Kidney tubule cell (primary cell): ENCODE measurements at places on chromosomes 1 and 21.

- DNase-seq = no peak
Observed at GRCh38 chr1:183089025-183089639, 65.9 kb downstream of the LAMC1 start.

DNA sequence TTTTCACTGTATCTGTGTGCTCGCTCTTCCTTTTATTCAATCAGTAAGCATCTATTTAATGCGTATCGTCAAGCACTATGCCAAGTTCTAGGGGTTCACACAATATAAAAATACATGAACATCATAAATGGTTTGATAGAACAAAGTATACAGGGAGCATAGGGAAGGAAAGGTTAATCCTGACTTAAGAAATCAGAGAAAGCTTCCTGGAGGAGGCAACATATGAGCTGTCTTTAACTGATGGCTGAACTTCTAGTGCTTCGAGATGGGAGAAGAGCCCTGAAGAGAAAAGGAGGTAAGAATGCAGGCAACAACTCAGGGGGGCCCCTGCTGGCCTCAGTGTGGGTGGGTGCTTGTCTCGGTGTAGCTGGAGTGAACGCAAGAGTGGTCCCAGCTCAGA lies 63.6 kb upstream of the GALNT2 start:
- DNase-seq = no peak

- DNase-seq = no peak
Observed at GRCh38 chr1:168141871-168142385, 5.2 kb upstream of the GPR161 start.

DNA sequence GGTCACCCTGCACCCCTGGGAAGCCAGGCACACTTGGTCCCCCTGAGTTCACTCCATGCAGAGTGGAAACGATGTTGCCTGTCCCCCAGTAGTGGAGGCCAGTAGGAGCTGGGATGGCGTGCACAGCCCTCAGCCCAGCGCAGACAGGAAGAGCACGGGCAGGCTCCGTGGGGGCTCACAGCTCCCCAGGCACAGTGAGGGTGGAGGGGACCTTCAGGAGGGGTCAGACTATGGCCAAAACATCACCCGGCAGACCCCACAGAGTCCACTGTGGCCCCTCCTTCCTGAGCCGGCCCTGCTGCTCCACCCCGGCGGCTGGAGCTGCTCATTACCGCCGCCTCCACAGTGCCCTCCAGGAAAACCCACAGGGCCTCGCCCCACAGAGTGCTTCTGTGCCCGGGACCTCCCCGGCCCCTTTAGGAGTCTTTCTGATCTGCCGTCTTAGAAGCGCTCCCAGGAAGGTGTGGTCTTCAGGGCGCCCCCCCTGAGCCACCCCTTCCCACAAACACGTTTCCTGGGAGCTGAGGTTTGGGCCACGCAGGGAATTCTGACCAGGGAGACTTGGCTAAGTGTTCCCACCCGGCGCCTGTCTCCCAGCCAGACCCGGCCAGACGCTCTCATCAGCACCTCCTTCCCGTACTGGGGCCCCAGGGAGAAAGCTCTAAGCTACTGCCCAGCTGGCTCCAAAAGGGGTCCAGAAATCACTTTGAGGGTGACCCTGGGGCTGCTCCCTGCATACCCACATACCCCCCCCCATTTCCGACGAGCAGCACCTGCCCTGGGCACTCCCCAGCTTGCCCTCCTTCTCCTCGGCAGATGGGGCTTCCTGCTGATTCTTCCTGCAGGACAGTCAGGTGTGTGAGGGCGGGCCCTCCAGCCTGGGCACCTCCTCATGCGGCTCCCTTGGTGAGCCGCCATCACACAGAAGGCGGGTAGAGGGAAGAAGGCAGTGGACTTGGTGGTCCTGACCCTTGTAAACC lies 38.8 kb downstream of the RIPK4 start:
- DNase-seq = no peak

DNA sequence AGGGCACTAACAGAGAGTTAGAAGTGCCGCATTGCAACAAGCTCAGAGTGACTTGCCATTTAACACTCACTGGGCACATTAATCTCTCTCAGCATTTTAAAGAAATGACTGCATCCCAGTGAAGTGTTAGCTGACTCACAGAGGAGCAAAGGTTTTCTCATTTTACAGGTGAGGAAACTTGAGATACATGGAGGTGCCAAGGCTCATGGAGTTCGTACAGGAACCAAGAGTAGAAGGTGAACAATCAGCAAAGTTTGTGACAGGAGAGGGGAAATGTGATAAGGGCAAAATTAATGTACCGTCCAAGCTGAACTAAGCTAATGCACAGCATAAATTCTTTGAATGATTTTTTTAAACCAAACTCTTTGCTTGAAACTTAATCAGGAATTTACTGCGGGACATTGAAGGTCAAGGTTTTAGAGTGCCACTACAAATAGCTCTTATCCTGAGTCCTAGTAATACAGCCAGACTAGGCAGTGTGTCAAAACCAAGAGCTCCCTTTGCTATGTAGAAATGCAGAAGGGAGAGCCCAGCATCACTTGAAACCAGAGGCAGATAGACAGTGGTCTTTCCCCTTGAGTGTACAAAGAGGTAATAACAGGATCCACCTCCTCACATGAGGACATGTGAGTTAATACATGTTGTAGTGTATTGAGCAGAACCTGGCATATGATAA lies 22.4 kb upstream of the NTPCR start:
- DNase-seq = peak; percentile 65

- no peak for DNase-seq
Observed at GRCh38 chr1:8970870-8971337, 25.2 kb downstream of the CA6 start.
